ENCODE measurements at places on chromosomes 2 and 18. TPM values are rescaled to one million over a fixed set of nuclear protein-coding genes. Genes with fewer than 3 reads are reported as not detected.

The DSG1 gene
- total RNA-seq = 0.32 TPM

The PROKR1 gene
- total RNA-seq = not detected

The VWA3B gene
- total RNA-seq = 4.0 TPM

The USP34 gene
- 94.1 TPM for total RNA-seq

The C1GALT1C1L gene
- total RNA-seq = 2.3 TPM

The OTOS gene
- total RNA-seq = not detected

The RNU2-63P gene
- not detected for total RNA-seq

The SKA1 gene
- 2.7 TPM for total RNA-seq

The DAPL1 gene
- not detected for total RNA-seq

GRCh38 chr2:219559156-219559915 is 12.0 kb downstream of the OBSL1 start:
- no peak for DNase-seq

DNA sequence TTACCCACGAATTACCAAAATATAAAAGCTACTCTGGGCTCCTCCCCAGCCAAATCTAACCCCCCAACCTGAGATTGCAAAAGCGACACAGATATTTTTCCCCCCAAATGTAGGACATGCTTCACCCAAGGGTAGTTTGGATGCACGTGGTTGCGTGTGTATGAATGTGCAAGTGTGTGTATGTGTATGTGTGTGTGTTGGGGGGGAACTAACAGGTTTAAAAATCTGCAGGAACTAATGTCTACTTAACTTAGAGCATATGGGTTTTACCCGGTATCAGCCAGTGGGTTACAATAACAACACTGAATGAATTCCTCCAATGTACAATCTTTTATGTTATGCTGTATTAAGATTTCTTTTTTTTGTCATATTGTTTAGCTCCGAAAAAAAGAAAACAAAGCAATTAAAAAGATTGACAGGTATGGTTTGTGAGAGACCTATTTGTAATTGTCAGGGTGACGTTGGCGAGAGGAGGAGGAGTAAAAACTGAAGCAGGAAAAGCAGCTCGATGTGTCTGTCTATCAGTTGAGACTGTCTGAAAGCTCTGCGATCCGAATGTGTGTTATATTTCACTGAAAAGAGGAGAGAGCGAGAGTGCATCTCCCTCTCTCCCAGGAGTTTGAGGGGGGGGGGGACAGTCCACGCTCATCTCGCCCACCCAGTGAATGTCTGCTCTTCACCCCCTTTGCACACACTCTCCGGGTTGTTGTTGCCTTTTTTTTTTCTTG is at the start of gene TSHZ1:
TSS of gene TSHZ1 (plus strand) at position 524 of the 728 bp plus-strand sequence. CDS start 1,080 bp downstream, outside the sequence.
- DNase-seq = peak; percentile 86

GRCh38 chr18:29056800-29057199 is 879.9 kb upstream of the CDH2 start:
- no peak for DNase-seq

GRCh38 chr2:30443081-30443480 is 4.0 kb upstream of the LCLAT1 start:
- DNase-seq = no peak

- no peak for DNase-seq
Measured at GRCh38 chr2:236909193-236909504, 176.5 kb upstream of the COPS8 start.

GRCh38 chr18:48548011-48548771 is 9.4 kb downstream of the CTIF start:
- no peak for DNase-seq

GRCh38 chr2:7210712-7211111 is 293.5 kb downstream of the RNF144A start:
- no peak for DNase-seq

- DNase-seq = no peak
Measured at GRCh38 chr18:48325115-48325665, 84.0 kb downstream of the ZBTB7C start.

DNA sequence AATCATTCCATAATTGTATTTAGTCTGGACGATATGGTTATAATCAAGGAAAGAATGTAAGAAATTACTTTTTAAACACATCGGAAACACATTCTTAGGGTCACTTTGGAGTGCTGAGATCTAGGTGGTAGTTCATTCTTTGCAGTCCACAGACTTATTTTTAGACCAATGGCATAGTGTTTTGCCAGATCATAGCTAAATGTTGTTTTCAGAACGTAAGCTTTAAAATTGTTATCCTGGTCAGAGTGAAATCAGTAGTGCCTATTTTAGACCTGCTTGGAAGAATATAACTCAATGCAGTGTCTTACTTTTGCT is 4.3 kb downstream of the MYL12A start:
- DNase-seq = no peak

DNA sequence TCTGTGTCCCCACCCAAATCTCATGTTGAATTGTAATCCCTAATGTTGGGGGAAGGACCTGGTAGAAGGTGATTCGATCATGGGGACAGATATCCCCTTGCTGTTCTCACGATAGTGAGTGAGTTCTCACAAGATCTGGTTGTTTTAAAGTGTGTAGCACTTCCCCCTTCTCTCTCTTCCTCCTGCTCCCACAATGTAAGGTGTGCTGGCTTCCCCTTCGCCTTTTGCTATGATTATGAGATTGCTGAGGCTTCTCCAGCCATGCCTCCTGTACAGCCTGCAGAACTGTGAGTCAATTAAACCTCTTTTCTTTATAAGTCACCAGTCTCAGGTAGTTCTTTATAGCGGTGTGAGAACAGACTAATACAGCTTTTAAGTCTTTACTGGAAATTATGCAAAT is 193.3 kb upstream of the RBBP8 start:
- no peak for DNase-seq

DNA sequence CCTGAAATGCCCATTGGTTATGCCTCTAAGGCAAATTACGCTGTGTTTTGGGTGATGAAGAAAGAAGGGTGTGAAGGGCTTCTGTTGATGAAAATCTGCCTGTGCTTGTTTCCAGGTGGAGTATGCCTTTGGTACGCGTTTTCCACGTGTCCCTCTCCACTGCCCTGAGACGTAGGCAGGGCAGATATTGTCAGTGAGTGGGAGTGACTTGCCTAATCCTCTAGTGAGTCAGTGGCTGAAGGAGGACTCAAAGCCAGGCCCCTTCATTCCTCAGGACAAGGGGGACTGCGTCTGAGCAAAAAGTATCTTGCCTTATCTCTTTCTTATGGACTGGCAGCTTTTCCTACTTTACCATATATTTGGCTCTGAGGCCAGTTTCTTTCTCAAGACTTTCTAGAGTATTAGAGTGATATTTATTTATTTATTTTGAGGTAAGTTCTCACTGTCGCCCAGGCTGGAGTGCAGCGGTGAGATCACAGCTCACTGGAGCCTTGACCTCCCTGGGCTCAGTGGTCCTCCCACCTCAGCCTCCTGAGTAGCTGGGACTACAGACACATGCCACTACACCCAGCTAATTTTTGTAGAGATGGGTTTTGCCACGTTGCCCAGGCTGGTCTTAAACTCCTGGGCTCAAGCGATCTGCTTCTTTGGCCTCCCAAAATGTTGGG is 10.2 kb downstream of the RALB start:
- DNase-seq = no peak

DNA sequence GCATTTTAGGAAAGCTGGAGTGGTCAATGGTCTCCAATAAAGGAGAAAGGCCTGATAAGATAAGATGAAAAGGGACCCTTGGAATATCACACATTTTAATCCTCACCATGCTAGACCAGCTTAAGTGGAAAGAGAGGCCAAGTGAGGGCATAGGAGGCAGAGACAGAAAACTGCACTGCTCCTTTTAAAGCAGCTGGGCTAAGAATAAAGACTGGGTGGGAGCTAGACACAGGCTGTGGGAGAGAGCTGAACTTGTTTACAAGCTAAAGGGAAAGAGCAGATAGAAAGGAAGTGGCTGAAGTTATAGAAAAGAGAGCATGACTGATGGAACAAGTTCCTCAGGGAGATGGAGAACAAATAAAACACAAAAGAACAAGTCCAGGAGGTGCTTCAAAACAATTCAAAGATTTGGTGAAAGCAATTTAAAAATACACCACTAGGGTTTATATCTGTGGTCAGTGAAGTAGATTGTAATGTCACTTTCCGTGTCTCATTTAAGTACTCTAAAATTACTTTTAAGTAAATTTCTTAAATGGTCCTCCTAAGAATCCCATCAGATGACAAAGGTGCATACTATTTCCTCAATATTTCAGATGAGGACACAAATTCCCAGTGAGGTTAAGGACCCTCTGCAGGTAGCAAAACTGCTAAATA is 7.5 kb downstream of the COL5A2 start:
- no peak for DNase-seq

DNA sequence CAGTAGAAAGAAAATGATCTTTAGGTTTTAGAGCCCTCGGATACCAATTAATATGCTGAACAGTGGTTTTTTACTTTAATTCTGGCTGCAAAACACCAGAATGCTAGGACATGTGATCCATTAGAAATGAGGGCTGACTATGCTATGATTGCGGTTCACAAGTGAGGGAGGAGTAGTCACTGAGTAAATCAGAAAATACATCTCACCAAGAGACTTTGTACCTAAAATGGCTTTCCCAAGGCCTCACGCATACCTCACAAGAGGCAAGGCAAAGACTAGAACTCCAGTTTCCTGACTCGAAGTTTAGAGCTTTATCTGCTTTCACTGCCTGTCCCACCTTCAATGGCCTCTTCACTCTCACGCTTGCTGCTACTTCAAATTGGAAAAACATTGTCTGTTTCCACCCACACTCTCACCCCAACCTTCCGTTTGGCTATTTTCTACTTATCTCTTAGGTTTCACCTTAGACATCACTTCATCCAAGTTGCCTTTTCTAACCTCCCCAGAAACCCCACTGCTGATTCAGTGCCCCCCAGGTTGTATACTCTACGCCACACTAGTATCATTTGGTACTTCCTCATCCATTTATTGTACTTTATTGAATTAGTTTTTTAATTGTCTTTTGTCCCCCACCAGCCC is 5.1 kb upstream of the MBD2 start:
- DNase-seq = no peak

DNA sequence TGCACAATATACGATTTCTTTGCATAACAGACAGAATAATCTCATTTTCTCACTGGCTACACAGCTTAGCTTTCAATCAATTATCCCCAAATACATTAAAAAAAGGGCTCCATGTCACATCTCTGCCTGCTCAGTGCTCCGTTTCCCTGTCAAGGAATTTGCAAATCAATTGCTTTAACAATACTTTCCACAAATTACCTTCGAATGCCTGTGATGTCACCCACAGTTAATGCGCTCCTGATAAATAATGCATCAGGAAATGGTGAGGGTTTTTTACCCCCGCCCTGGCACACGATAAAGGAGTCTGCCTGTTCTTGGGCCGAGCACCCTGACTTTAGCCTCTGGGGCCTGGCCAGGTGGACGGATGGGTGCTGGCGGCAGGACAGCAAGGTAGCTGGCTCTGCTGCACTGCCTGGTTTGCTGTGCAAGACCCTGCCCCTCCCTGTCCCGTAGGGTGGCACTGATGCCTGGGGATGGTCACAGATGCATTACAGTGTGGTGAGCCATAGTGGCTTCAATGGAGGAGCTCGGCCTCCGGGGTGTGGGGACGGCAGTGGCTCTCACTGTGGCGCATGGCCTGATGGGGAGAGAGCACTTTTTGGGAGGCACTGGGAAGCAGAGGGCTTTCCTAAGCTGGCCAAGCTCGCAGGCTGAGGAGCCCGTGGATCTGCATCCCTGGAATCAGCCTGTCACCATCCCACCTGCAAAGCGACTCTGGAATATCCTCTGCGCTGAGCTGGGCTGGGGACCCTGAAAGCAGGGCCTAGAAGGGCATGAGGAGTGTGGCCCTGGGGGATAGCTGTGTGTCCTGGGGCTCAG is 88.3 kb upstream of the HS6ST1 start:
- DNase-seq = no peak

DNA sequence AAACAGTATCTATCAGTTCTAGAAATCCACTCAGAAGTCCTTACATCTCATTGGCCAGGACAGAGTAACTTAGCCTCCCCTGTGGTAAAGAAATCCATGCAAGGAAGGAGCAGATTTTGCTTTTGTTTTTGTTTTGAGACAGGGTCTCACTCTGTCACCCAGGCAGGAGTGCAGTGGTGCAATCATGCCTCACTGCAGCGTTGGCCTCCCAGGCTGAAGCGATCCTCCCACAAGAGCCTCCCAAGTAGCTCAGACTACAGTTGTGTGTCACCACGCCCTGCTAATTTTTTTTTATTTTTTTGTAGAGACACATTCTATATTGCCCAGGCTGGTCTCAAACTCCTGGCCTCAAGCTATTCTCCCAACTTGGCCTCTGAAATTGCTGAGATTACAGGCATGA is 185.1 kb downstream of the NRP2 start:
- DNase-seq = no peak

DNA sequence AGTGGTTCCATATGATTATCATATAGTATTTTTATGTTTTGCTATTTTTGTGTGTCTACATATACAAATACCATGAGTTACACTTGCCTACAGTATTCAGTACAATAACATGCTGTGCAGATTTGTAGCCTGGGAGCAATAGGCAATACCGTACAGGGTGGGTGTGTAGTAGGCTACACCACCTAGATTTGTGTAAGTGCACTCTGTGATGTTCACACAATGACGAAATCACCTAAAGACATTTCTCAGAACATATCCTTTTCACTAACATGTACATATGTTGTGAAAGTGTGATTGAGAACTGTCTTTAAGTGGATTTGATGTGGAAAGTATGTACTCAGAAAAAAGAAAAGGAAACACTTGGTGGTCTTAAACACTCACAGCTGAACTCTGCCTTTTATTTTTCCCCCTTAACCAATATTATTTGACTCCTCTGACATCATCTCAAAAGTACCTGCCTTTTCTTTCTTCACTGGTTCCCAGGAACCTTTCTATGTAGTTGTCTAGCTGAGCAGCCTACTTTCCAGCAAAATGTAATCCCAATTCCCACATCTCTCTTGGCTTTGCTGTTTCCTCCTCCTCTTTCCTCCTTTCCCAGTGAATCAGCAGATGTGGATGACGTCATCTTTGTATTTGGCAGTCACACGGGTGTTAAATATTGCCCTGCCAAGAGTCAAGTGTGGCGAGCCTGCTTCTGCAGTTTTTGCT is 47.7 kb downstream of the OSBPL6 start:
- peak; percentile 29 for DNase-seq

DNA sequence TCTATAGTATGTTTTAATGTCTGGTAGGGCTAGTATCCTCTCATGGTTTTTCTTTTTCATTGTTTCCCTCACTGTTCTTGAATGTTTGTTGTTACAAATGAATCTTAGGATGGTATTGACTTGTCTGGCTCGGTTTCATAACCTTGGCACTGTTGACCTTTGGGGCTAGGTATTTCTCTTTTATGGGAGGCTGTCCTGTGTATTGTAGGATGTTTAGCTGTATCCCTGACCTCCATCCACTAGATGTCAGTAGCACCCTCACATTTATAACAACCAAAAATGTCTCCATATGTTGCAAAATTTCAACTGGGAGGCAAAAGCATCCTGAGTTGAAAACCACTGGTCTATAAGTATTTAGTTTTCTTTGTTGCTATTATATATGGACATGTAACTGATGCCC is 7.0 kb upstream of the AOX1 start:
- DNase-seq = no peak

DNA sequence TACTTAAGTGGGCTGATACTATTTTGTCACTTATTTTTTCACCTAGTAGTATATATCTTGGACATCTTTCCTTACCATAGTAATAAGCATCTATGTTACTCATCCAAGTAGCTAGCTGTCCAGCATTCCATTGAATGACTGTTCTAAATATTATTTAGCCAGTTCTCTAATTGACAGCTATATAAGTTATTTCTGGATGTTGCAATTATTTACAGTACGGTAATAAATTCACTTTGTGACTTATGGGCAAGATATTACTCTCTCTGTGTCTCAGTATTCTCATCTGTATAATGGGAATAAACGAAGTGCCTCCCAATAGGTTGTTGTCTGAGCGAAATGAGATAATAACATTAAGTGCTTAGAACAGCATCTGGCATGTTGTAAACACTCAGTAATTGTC is 46.6 kb upstream of the AGAP1 start:
- no peak for DNase-seq

All from prostate gland (tissue), 2 donors.